ENCODE measurements at places on chromosomes 16 and 17.

- no peak for DNase-seq
These were observed 12.8 kb downstream of the SLC7A6OS start for GRCh38 chr16:68297908-68298307.

GRCh38 chr17:65560628-65561451 is 608 bp downstream of the AXIN2 start:
- DNase-seq: peak; percentile 88

DNA sequence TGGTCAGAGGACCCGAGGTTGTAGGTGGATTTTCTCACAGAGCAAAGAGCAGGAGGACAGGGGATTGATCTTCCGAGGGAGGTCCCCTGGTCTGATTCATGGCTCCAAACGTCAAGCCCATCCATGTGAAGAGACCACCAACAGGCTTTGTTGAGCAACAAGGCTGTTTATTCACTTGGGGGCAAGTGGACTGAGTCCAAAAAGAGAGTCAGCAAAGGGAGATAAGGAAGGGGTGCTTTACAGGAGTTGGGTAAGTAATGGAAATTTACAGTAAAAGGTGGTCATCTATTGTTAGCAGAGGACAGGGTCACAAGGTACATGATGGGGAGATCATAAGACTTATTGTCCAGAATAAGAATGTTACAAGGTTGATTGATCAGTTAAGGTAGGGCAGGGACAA is 2285.8 kb downstream of the TP53TG3F start:
- DNase-seq: no peak

GRCh38 chr17:75856062-75856756 is 1.1 kb upstream of the WBP2 start:
- peak; percentile 53 for DNase-seq

DNA sequence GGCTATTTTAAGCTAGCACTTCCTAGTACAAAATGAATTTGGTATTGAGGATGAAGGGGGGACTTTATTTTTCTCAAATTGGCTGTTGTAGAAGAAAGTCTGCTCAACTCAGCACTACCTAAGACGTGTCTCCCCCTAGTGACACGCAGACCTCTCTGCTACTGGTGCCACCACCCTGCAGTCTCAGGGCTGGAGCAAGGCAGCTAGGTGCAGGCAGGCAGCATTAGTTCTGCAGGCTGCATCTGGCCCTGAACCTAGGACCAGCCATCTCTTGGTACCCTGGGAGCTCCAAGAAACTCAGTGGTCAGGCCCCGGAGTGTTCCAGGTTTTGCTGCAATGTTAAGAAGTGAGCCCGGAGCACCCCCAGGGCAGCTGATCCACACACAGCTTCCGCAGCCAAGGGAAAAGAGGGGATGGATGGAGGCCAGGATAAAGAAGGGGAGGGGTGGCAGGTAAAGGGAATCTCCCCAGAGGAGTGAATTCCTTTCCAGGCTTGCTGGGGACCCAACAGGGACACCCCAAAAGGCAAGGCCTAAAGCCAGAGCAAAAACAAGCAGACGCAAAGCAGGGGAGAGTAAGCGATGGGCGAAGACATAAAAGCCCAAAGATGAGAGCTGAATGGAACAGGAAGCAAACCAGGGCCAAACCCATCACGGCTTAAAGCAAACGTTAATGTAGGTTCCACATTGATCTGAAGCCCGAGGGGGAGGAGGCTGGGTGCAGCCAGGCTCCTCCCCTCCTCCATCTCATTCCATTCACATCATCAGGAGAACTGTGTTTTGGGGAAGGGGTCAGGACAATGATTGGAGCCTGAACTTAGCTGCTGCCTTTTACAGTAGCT is 200.5 kb downstream of the ZFHX3 start:
- no peak for DNase-seq

DNA sequence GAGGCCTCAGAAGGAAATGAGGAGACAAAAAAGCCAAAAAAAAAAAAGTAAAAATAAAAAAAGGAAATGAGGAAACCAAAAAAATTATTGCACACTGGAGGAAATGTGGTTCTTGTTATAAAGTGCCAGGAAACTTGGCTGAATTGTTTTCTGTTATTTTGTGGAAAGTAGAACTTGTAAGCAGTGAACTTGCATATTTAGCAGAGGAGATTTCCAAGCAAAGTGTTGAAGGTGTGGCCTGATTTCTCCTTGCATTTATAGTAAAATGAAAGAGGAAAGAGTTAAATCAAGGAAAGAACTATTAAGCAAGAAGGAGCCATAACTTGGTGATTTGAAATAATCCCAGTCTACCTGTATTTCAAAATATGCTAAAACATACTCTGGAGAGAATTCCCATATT is 34.1 kb upstream of the CPPED1 start:
- no peak for DNase-seq

- DNase-seq: no peak
These were observed 34.0 kb upstream of the HLF start for GRCh38 chr17:55230716-55231115.
